Activated T-cell treated with anti-CD3 and anti-CD28 coated beads, Interleukin-2, amount 50 U/mL, for 4 hours (primary cell): ENCODE measurements at places on chromosomes 13 and 19.
A peak's percentile ranks its signal among the peaks of the same experiment; 100 is the strongest.

GRCh38 chr13:113293686-113294085, 3.4 kb upstream of the LAMP1 start:
- DNase-seq = no peak

DNA sequence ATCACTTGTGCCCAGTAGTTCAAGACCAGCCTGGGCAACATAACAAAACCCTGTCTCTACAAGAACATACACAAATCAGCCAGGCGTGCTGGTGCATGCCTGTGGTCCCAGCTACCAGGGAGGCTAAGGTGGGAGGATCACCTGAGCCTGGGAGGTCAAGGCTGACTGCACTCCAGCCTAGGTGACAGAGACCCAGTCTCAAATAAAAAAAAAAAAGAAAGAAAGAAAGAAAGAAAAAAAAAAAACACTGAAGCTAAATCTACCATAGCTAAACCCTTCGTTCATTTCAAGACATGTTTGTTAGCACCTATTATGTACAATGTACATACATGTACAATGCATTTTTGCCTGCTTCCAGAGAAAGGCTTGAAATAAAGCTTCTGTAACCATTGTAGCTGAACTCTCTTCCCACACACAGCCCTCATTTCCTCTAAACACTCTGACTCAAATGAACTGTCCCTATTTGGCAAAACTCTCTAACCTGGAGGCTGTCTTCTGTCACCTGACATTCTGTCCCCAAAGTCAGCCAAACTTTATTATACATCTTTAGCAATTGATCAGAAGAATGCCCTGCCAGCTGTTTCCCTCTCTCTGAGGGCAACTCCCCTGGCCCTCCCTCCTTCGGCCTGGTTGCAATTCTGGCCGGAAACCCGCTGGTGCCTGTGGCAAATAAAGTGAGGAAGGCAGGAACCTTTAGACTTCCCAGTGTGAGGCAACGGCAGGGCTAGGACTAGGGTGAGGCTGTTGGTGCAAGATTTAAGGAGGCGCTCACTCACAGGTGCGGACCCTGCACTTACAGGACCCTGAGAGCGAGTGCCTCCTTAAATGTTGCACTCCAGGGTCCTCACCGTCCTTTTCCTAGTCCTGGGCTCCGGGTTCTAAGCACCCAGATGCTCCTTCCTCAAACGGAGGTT, 1.8 kb downstream of the ETHE1 start:
- DNase-seq = peak; percentile 32

GRCh38 chr19:1296575-1297271, 11.1 kb downstream of the EFNA2 start:
- no peak for DNase-seq

DNA sequence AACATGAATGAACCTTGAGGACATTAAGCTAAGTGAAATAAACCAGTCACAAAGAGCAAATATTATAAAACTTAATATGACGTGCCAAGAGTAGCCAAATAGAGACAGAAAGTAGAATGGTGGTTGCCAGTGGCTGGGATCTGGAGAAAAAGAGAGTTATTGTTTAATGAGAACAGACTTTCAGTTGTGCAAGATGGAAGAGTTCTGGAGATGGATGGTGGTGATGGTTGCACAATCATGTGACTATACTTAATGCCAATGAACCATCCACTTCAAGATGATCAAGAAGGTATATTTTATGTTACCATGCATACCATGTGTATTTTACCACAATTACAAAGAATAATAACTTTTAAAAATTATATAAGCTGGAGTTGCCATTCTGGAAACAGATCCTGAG, 65.7 kb upstream of the MTIF3 start:
- DNase-seq = no peak

DNA sequence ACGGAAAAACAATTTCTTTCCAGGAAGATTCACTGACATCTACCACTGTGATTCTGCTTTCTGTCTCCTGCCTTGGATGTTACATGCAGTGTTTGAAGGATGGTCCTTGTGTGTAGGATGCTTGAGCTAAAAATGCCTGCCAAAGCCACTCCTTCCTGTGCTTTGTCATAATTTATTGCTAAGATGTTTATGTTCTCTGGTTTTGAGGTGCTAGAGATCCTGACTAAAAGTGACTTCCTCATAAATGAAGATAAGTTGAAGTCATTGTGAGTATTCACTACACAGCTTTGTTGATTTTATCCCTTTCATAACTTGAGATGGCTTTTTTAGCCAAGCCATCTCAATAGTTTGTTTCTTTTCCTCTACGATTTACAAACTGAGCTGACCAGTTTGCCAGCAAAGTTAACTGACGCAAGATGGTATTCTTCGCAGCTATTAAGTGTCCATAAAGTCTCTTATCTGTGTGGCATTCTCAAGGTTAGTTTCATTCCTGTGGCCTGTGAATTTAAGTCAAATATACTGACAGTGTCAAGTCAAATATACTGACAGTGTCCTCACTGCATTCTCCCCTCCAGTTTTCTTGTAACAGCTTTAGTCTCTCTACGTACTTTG, 15.7 kb upstream of the FBXL3 start:
- DNase-seq = no peak

- no peak for DNase-seq
Observed at GRCh38 chr13:26707122-26708006, 53.2 kb downstream of the GPR12 start.

GRCh38 chr19:29495901-29496441, 29.8 kb upstream of the VSTM2B start:
- DNase-seq = no peak

DNA sequence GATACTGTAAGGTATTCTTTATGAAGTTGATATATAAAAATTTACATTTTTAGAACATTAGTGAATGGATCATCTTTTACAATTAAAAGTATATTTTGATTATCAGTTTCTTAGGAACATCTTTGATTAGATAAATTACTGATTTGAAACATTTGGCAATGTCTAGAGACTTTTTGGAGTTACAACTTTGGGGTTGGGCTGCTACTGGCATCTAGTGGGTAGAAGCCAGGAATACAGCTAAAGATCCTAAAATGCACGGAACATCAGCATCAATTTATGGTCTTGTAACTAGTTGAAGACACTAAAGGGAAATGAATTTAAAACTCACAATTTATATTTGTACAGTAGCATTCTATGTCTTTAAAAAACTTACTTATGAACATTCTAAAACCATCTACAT, 19.9 kb downstream of the POMP start:
- DNase-seq = no peak

DNA sequence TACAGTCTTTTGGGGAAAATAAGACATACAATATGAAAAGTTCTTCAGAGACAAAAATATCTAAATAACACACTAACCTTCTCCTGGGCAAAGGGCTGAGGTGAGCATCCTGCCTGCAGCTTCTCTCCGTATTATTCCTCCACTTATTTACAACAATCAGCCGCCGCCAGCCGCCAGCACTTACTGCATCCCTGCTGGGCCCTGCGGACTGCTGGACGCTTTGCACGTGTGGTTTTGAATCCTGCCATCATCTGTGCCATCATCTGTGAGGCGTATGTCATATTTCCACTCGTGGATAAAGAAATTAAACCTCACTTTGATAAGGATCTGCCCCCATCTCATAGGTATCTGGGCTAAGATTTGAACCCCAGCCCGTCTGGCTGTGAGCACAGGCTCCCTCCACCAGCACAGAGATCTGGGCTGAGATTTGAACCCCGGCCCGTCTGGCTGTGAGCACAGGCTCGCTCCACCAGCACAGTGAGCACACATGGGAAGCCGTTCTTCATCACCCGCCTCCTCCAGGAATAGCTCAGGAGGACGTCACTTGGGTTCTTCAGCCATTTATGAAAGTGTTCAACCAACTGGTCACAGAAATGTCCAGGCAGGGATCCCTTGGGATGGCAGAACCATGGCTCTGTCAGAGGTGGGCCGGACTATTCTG, 35.2 kb upstream of the TUBGCP3 start:
- DNase-seq = no peak

GRCh38 chr19:56707821-56708220, 36.3 kb upstream of the ZNF835 start:
- no peak for DNase-seq

DNA sequence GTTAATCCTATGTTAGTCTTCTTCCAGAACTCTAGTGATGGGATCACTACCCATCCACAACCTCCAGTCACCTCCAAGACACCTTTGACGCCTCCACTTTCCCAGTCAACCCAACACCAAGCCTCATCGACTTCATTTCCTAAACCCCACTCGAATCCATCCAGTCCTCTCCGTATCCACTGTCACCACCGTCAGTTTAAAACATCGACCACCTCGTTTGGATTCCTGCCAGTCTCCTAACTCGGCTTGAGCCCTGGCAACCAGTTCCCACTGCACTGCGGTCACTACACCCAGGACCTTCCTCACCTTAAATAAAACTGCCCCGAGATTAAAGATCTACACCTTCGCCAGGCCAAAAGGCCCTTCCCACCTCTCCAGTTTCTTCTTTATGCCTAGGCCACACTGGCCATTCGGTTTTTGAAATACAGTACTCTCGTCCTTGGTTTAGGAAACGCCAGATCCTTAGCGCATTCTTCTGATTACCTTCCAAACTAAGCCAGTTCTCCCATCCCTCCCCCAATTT, 1.2 kb downstream of the MTIF3 start:
- no peak for DNase-seq

DNA sequence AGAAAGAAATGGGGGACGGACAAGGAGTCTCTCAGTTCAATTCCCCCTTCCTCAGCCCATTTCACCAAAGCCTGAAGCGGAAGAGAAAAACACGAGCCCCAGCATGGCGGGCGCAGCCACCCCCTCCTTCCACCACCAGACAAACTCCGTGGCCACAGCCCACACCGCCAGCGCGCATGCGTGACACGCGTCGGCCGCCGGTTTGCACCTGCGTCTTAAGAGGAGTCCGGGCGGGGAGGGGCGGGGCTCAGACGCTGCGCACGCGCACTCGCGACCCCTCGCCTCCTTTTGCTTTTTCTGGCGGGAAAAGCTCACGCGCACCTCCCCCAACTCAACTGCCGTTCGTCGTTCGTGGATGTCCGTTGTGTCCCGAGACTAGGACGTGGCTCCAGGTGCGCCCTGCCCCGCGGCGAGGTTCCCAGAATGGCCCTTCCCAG, at the start of gene KASH5:
Gene KASH5, plus strand, starts transcription at position 314 of the 437 bp plus-strand sequence. CDS start 2,635 bp downstream, outside the sequence.
- DNase-seq = peak; percentile 81

GRCh38 chr13:35782793-35783192, 306.3 kb upstream of the MAB21L1 start:
- DNase-seq = no peak

GRCh38 chr13:59982631-59983382, 180.9 kb downstream of the DIAPH3 start:
- no peak for DNase-seq

GRCh38 chr19:2805991-2806649, 13.5 kb upstream of the ZNF554 start:
- no peak for DNase-seq

GRCh38 chr19:40567040-40567749, 9.5 kb upstream of the SHKBP1 start:
- DNase-seq = no peak

DNA sequence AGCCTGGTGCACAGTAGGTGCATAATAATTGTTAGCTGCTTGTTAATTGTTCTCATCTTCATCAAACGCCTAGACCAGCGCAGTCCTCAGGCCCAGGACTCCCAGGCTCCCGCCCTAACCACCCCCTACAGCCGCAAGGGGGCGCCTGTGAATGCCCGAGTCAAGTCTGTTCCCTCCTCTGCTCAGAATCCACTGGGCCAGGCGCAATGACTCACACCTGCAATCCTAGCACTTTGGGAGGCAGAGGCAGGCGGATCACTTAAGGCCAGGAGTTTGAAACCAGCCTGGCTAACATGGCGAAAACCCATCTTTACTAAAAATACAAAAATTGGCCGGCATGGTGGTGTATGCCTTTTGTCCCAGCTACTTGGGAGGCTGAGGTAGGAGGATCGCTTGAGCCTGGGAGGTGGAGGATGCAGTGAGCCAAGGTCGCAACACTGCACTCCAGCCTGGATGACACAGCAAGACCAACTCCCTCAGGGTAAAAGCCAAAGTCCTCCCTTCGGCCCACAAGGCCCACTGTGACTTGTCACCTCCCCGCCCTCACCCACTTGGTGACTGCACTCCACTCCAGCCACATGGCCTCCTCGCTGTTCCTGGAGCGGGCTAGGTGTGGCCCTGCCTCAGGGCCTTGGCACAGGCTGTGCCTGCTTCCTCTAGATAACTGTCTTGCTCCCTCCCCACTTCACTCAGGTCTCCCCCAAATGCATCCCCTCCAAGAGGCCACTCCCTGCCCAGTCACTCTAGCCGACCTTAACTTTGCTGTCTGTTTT, 9.1 kb downstream of the ZNF653 start:
- DNase-seq = peak; percentile 61

- DNase-seq = peak; percentile 38
Observed at GRCh38 chr19:32339988-32340874, 5.2 kb upstream of the ZNF507 start.

GRCh38 chr19:3836887-3837286, 32.0 kb downstream of the ZFR2 start:
- DNase-seq = no peak

DNA sequence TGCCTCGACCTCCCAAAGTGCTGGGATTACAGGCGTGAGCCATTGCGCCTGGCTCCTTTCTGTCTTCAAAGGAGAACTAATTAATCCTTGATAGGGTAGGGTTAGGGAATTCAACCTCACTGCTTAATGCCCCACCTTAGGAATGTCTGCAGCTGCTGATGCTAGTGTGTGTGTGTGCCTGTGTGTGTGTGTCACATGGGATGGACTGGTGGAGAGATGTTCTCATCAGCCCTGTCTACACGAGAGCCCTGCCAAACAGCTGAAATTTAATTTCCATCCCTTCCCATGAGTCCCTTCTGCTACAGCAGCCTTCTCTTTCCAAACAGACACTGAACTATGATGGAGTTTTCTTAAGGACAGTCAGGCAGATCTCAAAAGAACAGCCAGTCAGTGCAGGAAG, 46.5 kb upstream of the CLDN10 start:
- DNase-seq = no peak

DNA sequence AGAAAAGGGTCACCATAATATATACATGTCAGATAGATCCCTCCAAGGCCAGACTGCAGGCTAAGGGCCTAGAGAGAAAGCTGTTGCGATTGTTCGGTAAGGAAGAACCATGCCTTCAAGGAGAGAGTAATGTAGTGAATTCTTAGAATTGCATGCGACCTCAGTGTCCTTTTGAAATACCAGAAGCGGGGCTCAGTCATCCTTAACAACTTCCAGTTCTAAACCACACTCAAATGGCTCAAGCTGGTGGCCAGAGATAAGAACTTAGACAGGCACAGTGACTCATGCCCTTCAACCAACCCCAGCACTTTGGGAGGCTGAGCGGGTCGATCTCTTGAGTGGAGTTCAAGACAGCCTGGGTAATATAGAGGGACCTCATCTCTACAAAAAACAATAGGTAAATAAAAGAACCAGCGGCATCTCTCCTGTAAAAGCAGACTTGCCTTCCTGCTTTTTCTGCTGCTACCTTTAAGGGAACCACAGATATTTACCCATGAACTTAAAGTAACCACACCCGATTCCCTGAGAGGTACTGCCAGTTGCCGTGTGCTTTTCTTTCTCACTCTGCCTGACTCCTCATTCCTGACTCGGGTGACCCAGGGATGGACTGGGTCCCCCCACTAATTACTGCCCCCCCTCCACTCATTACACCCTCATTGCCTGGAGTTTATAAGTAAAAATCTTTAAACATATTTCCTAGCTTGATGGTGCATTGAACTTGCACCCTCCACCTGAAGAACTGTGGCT, 15.4 kb upstream of the SIGLEC6 start:
- no peak for DNase-seq

- no peak for DNase-seq
Observed at GRCh38 chr19:5484398-5485285, 29.4 kb downstream of the ZNRF4 start.
